Fibroblast of skin of left biceps (primary cell): ENCODE measurements at places on chromosomes 1 and 21.

DNA sequence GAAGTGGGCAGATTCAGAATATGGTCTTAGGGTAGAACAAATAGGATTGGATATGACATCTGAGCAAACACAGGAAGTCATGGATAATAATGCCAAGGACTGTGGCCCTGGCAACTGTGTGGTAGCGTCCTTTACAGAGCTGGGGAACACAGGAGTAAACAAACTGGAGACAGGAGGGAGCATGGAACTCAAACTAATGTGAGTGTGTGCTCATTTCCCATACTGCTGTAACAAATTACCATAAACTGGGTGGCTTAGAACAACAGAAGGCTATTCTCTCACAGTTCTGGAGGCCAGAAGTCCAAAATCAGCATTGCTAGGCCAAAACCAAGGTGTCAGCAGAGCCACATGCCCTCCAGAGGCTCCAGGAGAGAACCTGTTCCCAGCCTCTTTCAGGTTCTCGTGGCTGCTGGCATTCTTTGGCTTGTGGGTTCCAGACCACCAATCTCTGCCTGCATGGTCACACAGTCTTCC, 106.4 kb downstream of the TGFBR3 start:
- DNase-seq: no peak

DNA sequence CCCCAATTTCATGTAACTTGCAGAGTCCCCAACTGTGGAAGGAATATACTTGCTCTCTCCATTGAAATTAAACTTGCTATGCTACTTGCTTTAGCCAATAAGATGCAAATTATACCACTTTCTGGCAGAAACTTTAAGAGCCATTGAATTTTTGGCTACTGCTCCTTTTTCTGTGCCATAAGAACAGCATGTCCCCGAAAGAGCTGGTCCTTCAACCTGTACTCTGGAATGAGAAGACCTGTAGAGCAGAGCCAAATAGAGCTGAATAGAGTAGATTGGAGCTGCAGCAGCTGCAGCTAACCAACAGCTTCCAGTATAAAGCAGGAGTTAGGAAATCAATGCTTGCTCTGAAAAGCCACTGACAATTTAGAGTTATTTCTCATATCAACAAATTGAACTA, 472.3 kb upstream of the B3GALT2 start:
- DNase-seq: no peak

GRCh38 chr1:116538544-116538943, 32.3 kb downstream of the CD58 start:
- DNase-seq: no peak

- no peak for DNase-seq
Observed at GRCh38 chr1:92536980-92537884, 50.5 kb upstream of the GFI1 start.

- no peak for DNase-seq
Observed at GRCh38 chr1:6942990-6943389, 157.7 kb downstream of the CAMTA1 start.

DNA sequence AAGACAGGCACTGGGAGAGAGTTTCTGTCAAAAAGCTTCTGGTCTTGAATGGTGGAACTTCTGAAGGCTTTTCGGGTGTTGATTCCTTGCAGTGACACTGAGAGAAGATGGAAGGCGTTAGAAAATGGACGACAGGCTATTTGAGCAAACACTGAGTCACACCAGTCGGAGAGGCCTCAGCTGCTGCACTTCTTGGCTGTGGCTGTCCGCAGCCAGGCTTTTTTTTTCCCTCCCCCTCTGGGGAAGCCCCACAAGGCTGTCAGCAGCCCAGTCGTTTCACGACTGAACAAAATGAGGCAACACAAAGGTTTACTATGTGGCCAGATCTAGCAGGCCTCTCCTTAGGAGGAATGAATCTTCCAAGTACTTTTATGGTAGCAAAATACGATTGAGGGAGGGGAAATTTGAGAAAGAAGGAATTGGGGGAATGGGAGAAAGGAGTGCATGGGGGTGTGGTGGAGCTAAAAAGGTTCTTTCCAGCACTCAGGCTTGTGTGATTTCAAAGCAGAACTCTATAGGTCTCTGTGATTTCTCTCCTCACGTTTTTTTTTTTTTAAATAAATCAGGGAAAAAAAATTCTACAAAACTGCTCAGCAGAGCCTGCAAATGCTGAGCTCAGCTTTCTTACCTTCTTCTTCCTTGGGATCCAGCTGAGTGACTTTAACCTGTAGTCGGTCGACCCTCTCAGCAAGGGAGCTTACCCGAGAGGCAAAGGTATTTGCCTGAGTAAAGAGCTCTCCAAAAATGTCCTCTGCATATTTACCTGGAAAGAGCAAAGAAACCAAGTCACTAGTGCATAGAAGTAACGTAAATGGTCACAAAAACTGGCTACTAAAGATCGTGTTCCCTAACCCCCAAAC, 26.1 kb downstream of the GPR3 start:
- peak; percentile 76 for DNase-seq

DNA sequence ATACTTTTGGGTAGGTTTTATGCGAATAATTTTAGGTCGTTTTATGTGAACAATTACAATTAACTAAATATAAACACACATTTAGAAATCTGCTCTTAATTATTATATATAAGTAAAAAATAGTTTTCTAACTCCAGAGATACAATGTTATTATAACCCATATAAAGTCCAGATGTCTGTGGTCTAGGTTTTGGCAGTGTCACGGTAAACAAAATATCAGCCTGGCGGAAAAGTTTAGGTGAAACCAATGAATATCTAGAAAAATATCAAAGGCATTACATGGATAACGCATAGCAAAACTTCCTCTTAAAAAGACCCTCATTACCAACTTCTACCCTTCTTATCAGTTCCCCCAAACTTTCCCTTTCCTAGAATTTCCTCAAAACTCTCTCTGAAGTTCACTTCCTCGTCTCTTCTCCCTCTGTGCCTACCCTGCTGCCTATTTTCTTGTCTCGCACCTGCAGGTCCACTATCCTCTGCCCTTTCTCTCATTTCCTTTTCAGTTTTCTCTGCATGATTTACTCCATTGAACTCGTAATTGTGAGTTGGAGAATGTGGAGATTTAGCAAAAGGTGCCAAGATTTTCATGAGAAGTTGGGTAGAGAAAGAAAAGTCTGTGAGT, 21.8 kb downstream of the VTCN1 start:
- no peak for DNase-seq

- DNase-seq: no peak
Observed at GRCh38 chr1:246417813-246418564, 89.1 kb downstream of the SMYD3 start.

- DNase-seq: no peak
Observed at GRCh38 chr21:26967062-26967913, at the start of gene ADAMTS5. TSS of gene ADAMTS5 (minus strand) at chr21:26967088. CDS start at chr21:26966391, 697 bp downstream.

DNA sequence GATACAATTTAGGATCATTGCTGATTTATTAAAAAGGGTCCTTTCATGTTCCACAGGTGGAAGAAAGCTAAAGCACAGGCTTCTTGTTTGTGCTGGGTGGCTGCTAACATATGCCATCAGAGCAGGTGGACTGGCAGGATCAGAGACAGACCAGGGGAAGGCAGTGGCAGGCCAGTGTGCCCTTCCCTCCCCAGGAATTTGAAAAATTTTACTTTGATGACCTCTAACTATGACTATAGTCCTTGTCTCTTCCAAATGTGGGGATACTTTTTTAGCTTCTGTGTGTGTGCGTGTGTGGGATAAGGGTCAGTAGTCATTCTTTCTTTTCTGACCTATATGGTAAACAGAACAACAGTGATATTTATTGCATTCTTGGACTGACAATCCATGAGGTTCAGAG, 49.9 kb downstream of the LHX9 start:
- no peak for DNase-seq
